ENCODE measurements at places on chromosomes 1 and 21.

- no peak for DNase-seq
These were observed 140.2 kb upstream of the HOOK1 start for GRCh38 chr1:59674595-59674994.

- no peak for DNase-seq
These were observed 75.8 kb downstream of the RRAGC start for GRCh38 chr1:38783640-38784229.

GRCh38 chr1:198258491-198258890, 101.7 kb downstream of the NEK7 start:
- no peak for DNase-seq

GRCh38 chr1:89125240-89125912, 538 bp downstream of the GBP2 start:
- no peak for DNase-seq

- no peak for DNase-seq
These were observed 3.9 kb downstream of the CNTN2 start for GRCh38 chr1:205046870-205047269.

DNA sequence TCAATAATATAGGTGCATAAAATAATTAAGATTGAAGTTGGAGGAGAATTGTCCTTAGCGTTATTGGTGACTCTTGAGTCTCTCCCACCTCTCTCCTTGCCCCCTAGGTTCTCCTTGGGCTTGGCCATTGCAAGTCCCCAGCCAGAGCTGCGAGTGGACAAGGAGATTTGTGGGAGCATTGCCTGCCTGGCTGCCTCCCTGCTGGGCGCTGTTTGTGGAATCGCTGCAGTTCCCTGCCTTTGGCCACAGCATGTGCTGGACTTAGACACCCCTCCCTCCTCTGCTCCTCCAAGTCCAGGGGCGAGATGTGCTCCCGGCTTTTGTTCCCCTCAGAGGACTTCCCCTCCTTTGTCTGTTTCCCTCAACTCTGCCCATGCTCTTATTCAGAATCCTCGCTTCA, 21.9 kb upstream of the HUNK start:
- DNase-seq: no peak

DNA sequence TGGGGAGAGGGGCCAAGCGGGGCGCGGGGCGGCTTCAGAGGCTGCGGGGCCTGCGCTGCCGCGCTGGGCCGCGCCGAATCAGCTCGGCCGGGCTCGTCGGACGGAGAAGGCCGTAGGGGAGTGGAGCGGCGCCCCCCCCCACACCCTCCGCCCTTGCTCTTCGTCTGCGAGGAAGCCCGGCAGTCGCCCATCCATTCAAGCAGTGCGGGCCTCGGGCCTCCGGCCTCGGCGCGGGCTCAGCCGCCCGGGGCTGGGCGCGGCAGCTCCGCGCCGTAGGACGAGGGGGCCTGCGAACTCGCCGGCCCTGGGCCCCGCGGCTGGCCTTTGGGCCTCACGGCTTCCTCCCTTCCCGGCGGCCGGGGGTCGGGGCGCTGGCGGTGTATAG, 564 bp downstream of the CTPS1 start:
- DNase-seq: no peak

DNA sequence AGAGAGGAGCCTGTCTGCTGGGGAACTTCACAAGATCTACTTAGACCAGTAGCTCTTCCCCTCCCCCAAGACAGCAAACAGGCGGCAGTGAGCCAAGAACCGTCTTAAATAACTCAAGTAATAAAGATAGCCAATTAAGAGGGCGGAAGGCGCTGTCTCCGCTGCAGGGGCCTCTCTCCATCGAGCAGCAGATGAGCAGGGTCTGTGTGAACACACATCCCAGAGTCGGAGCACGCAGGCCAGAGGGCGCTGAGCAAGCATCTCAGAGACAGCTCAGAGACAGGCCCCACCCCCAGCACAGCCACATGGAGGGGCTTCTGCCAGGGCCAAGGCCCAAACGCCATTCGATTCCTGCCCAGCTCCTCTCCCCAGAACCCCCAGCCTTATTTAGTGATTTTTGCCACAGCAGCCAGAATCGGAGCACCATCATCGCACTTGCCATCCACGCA, 11.1 kb downstream of the IFFO2 start:
- no peak for DNase-seq

GRCh38 chr21:35072960-35073359, 23.9 kb upstream of the RUNX1 start:
- DNase-seq: no peak

DNA sequence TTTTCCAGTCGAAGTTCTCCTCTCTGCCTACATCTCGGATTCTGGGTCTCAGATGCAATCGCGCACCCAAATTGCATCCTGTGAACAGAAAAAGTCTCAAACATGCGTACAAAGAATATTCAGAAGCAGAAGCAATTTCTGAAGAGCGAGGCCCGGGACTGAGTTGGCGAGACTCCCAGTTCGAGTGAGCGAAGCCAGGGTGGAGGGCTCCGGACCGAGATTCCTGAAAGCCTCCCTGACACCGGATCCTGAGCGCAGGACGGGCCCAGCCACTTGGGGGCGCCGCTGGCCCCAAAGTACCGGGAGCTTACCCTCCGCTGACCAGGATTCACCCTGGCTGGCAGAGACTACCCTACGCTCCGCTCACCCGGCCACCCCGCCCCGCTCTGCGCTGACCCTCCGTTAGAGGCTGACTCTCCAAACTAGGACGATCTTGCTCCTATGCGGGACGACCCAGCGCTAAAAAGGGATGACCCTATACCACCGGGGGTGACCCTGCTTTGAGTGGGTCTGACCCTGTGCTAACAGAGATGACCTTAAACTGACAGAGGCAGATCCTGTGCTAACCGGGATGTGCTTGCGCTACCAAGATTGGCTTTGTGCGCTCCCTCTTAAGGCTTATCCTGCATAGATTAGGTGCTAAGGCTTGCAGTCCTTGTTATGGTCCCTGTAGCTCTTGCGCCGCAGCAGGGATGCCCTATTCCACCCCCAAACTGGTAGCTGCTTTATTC, 12.1 kb downstream of the FOXD2 start:
- DNase-seq: no peak

DNA sequence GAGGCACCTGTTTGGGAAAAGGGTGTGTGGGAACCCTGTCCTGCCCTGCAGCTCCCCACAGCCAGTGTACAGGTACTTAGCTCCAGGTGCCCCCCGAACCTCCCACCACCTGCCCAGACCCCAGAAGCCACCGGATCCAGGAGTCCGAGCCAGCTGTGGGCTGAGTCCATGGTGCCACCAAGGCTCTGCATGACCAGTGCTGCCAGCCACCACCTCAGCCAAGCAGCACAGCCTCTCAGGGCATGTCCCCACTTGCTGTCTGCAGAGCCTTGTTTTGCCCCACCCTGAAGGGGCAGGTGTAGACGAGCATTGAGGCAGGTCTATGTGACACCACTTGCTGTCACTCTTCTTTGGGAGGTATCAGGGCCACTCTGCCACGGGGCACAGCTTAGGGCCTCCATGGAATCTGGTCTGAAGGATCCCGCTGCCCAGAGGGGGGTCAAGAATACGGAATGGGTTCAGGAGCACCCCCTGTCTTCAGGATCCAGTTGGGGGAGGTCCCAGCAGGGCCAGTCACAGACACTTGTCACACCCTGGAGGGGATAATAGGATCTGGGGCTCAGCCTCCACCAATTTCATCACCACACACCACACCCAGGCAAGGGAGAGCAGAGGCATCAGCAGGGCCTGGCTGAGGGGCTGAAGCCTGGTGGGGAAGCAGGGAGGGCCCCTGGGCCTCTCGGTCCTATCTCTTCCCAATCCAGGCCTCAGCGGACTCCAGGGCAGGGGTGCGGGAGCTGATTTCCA, 27.7 kb downstream of the ARHGEF19 start:
- no peak for DNase-seq

- DNase-seq: no peak
These were observed 181.4 kb upstream of the L1TD1 start for GRCh38 chr1:62013264-62013663.

GRCh38 chr1:235098991-235099390, 29.6 kb downstream of the TOMM20 start:
- no peak for DNase-seq

DNA sequence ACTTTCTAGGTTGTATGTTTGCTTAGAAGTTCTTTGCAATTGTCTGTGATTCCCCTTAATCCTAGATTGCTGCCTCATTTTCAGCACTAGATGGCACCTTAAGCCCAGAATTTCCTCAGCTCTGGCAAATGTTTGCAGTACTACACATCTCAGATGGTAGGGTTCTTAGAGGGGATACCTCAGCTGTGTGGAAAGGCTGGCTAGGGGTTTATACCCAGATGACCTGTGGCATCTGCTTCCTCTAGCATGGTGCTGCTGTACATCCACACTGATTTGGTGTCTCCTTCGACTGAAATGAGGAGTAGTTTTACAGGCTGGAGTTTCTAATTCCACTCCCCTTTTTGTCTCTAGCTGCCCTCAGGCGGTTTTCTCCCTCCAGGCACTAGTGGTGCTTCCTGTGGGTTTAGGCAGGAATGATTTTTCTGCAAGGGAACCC, 23.5 kb downstream of the ASB17 start:
- no peak for DNase-seq

DNA sequence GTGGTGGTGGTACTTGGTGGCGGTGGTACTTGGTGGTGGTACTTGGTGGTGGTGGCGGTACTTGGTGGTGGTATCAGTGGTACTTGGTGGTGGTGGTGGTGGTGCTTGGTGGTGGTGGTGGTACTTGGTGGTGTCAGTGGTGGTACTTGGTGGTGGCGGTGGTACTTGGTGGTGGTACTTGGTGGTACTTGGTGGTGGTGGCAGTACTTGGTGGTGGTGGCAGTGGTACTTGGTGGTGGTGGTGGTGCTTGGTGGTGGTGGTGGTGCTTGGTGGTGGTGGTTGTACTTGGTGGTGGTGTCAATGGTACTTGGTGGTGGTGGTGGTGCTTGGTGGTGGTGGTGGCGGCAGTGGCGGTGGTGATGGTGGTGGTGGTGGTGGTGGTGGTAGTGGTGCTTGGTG, 20.2 kb downstream of the COQ8A start:
- no peak for DNase-seq
